ENCODE measurements at places on chromosomes 7 and 10.

- peaks cover 24% of the 10 kb centered on the region for H3K4me1 ChIP-seq
- no peaks in the 10 kb centered on the region for H3K36me3 ChIP-seq
- no peak for DNase-seq
- H3K27ac ChIP-seq = no peak overlapping the region
Observed at GRCh38 chr7:151871904-151872303, 5.0 kb downstream of the PRKAG2 start.

DNA sequence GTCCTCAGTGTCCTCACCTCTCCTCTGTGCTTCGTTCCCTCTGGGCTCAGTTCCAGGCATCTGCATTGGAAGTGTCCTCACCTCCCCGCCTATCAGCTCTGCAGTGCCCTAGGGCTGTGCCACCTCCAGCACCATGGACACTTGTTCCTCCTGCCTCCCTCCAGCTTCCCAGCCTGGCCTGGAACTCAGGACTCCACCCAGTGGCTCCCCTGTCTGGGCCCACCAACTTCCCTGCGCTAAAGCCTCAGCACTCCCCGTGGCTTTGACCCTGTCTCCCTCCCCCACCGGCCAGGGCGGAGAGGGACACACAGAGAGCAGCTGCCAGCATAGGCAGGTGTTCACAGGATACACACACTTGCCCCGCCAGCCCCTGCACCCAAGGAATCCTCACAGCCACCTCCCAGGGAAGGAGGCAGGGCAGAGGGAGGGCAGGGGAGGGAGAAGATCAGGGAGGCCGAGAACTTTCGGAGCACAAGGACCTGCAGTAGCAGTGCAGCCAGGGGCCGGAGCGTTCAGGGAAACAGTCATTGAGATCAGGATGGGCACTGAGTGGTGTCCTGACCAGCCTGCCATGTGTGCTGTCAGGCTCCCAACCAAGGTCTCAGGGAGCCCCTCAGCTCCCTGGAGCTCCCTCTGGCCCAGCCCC, 31.3 kb downstream of the ANXA8 start:
- H3K27ac ChIP-seq = no peak overlapping the region
- no peaks in the 10 kb centered on the region for H3K27me3 ChIP-seq
- no peaks in the 10 kb centered on the region for H3K4me1 ChIP-seq
- no peak for DNase-seq
- H3K4me3 ChIP-seq = no peak overlapping the region
- H3K36me3 ChIP-seq = no peaks in the 10 kb centered on the region

DNA sequence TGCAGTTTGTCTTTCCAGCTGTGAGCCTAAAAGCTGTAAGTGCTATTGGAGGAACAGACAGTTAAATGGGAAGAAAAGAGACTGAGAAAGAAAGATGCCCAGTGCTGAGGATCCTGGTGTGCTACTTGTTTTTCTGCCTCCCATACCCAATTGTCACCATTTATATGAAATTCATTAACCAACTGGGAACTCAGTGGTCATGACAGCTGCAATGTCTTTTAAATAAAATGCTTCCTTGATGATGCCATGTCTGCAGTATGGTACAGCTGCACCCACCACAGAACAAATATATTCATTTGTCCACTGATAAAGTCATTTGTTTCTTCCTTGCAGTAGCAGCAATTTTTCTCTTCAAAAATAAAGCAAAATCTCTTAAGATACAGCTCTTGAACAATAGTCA, 15.6 kb upstream of the RTKN2 start:
- H3K4me1 ChIP-seq = no peaks in the 10 kb centered on the region
- H3K27ac ChIP-seq = no peak overlapping the region
- no peaks in the 10 kb centered on the region for H3K36me3 ChIP-seq
- H3K27me3 ChIP-seq = no peaks in the 10 kb centered on the region
- DNase-seq = no peak
- H3K4me3 ChIP-seq = no peak overlapping the region

DNA sequence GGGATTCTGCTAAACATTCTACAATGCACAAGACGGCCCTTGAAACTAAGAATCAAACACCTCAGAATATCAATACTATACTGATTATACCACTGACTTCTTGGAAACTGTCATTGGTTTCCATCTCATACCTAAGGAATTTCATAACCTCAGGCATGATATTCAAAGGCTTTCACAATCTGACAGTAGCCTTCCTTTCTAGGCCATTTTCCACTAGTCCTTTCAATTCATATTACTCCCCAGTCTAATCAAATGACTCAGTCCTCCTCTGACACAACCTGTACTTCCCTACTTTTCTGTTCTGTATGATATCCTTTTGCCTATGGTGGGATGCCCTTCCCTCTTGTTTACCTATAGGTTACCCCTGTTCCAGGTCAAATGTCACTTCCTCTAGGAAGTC, 48.3 kb downstream of the CSTF2T start:
- no peaks in the 10 kb centered on the region for H3K36me3 ChIP-seq
- peaks cover 2% of the 10 kb centered on the region for H3K27me3 ChIP-seq
- H3K4me1 ChIP-seq = no peaks in the 10 kb centered on the region
- no peak overlapping the region for H3K27ac ChIP-seq
- H3K4me3 ChIP-seq = no peak overlapping the region
- no peak for DNase-seq

DNA sequence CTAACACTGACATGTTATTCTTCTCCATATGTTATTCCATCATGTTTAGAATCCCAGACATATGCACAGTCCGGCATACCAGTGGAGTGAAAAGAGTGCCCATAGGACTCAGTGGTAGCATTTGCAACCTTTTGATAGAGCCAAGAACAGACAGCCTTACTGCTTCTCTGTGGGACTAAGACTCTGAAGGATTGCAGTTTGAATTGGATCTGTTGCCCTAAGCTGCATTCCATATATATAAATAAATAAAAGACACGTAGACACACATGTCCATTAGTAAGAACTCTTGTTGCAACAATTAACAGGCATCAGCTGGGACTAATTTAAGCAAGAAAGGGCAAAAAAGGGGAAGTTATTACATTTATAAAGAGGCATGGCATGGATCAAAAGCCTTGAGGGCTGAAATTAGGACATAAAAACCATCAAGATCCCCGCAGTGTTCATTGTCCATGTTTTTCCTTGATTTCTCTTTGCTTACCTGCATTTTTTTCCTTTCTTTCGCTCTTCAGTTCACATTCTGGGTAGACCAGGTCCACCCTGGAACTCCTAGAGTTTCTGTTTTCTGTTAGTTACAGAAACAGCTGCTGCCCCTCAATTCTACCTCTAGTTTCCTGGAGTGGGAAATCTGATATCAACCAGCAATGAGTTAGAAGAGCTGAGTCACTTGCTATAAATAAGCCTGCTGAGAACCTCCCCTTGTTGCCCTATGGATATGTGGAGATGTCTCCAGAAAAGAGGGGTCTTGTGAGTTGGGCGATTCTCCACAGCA, 132.4 kb downstream of the SORCS1 start:
- no peak for DNase-seq
- H3K4me1 ChIP-seq = peaks cover 14% of the 10 kb centered on the region
- H3K27me3 ChIP-seq = no peaks in the 10 kb centered on the region
- H3K27ac ChIP-seq = peak overlapping the region; percentile 65

GRCh38 chr7:131388126-131388525, 60.5 kb downstream of the MKLN1 start:
- no peaks in the 10 kb centered on the region for H3K27me3 ChIP-seq
- no peaks in the 10 kb centered on the region for H3K4me1 ChIP-seq
- H3K36me3 ChIP-seq = peaks cover 3% of the 10 kb centered on the region
- no peak for DNase-seq

GRCh38 chr7:27111751-27112277, 9.3 kb upstream of the HOXA2 start:
- H3K36me3 ChIP-seq = peaks cover 67% of the 10 kb centered on the region
- H3K4me1 ChIP-seq = no peaks in the 10 kb centered on the region
- H3K27ac ChIP-seq = no peak overlapping the region
- H3K4me3 ChIP-seq = no peak overlapping the region

DNA sequence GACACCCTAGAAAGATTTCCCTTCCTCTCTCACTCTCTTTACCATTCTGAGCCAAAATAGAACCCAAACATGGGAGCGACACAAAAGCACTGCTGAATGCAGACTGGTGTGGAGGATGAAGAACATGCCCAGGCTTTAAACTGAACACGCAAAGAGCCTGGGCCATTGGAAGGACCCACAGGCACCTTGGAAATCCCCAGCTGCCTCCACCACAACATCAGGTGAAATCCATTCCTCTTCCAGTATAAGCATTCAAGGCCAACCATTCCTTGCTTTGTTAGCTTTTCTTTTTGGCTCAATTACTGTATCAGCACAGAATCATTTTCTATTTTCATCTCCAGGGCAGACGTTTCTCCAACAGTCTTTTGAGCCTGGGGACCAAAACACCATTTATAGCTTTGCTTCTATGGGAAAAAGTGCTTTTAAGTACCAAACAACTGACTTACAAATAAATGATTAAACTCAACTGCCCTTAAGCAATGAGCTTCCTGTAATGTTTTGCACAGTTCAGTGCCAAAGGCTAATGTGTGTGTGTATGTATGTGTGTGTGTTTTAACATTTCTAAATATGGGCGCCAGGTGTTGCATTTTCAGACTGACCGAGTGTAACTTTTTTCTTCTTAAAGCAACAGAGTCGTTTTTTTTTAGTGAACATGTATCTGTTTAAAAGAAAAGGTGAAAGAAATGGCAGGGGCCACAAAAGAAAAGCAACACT, 16.2 kb upstream of the BLNK start:
- peaks cover 12% of the 10 kb centered on the region for H3K4me1 ChIP-seq
- H3K36me3 ChIP-seq = no peaks in the 10 kb centered on the region
- peak; percentile 30 for DNase-seq

DNA sequence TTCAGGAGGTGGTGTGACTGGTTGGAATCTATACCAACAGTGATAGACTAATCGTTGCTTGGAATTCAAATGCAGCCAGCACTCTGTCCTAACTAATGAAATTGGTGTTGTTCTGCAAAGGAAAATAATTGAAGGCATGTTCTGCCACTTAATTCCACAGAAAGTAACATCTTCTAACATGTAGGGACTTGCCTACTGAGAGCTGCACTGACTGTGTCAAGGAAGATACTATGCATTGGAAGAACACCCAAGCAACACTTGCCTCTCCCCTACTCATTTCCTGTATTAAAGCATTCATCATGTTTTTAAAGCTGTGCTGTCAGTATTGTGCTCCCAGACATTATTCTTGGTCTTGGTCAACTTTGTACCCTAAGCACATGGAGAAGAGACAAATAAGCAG, 2.7 kb upstream of the CYP3A7 start:
- no peak for DNase-seq
- H3K27ac ChIP-seq = no peak overlapping the region
- no peak overlapping the region for H3K4me3 ChIP-seq
- no peaks in the 10 kb centered on the region for H3K27me3 ChIP-seq
- no peaks in the 10 kb centered on the region for H3K4me1 ChIP-seq
- H3K36me3 ChIP-seq = no peaks in the 10 kb centered on the region

DNA sequence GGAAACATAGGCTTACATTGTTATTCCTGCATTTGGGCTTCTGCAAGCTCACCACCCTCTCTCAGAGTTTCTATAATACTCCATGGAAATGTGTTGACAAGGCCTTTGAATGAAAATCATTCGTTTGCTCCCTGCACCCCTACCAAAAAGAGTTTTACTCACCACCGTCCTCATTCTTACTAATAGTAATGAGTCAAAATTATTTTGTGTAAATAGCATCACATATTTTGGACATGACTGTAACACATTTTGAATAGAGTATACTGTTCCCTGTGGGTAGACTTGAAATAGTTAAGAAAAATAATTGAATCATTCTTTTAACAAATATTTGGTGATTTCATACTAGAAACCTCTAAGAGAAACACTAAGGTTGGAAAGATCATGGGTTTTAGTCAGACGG, 84.6 kb downstream of the AKAP9 start:
- no peak for DNase-seq
- no peaks in the 10 kb centered on the region for H3K27me3 ChIP-seq
- H3K4me1 ChIP-seq = no peaks in the 10 kb centered on the region
- no peak overlapping the region for H3K27ac ChIP-seq

DNA sequence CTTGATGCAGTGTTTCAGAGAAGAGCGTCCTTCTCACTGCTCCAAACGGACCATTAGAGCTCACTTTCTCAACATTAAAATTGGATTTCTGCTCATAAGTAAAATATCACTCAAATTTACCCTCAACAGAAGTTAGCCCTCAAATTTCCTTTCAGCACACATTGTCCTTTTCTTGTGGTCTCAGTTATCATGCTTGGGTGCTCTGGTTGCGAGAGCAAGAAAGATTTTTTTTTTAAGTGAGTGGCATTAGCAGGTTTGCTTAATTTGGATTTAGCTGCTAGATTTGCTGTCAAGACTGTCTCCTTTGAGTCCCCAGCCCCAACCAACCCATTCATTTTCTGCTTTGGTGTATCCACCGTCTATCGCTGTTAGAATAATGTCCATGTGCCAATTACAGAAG, 2.6 kb upstream of the CH25H start:
- H3K36me3 ChIP-seq = peaks cover 6% of the 10 kb centered on the region
- DNase-seq = no peak
- no peak overlapping the region for H3K4me3 ChIP-seq

DNA sequence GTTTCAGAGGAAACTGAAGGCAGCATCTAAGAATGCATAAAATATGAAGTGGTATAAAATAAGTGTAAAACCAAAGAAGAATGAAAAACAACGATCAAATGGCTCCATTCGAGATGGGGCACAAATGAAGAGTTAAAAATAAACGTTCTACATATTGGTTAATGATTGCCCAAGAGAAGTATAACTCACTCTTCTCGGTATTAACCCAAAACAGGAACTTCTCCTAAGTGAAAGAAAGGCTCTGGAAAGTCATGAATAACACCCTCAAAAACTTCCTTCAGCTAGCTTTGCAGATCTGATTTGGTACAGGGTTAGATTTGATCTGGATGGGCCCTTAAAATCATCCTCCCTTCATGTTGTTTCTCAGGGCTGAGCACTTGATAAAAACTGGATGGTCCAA, 94.3 kb upstream of the ADO start:
- H3K27ac ChIP-seq = no peak overlapping the region
- H3K4me1 ChIP-seq = no peaks in the 10 kb centered on the region
- H3K36me3 ChIP-seq = no peaks in the 10 kb centered on the region
